Activated naive CD8-positive, alpha-beta T cell treated with anti-CD3 and anti-CD28 coated beads for 36 hours (primary cell): ENCODE measurements at places on chromosomes 13 and 19. TPM values are rescaled to one million over a fixed set of nuclear protein-coding genes. Genes with fewer than 3 reads are reported as not detected.

DNA sequence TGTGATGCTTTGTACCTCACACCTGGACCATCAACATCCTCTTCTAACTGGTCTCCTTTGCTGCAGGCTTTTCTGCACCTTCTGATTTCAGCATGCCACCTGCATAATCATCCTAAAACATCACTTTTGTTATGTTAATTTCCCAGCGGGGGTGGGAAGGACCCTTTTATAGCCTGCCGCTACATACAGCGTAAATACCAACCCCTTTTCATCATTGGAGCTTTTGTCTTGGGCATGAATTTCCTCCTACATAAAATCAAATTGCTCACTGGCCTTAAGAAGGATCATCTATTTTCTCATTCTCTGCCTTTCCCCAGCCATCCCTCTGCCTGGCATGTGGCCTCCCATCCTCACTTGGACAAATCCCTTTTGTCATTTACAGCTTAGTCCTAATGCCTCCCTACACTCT lies 124.7 kb downstream of the RBM26 start:
- DNase-seq = no peak

GRCh38 chr13:44730099-44730498 lies 154.0 kb upstream of the TSC22D1 start:
- no peak for DNase-seq

F10 gene
- total RNA-seq = not detected

- DNase-seq = no peak
These were observed 1.2 kb upstream of the DCT start for GRCh38 chr13:94480672-94481145.

RFPL4AL1 gene
- not detected for total RNA-seq

- no peak for DNase-seq
These were observed 408.3 kb downstream of the KLF5 start for GRCh38 chr13:73467125-73467524.

KL gene
- total RNA-seq = 0.72 TPM

DNA sequence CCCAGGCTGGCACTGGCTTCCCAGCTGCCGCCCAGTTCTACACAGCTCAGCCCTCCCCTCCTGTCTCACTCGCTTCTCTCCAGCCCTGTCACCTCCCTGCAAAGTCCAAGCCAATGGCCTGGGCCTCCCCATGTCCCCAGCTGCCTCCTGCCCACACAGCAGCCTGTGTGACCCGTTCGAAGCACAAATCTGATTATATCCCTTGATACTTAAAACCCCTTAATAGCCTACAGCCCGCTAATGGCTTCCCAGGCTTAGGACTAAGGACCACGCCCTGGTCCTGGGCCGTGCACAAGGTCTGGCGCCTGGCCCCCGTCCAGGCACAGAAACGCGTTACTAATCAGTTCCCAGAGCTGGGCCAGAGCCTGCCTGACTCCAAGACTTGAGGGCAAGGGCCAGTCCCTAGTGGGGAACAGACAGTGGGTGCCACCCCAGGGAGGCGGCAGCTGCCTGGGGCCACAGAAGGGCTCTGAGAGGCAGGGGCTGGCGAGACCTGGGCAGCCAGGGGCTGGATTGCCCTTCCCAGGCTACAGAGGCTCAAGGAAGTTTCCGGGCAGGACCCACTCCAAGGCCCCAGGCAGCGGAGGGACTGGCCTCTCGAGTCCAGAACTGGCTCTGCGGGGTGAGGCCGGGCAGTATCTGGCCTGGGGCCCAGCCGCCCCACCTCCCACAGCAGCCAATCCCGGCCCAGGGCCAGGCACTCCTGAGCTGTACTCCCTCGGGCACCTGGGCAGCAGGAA lies 10.4 kb downstream of the XAB2 start:
- DNase-seq = no peak

GRCh38 chr13:104683789-104684188 lies 1617.6 kb upstream of the SLC10A2 start:
- DNase-seq = no peak

TPRX2 gene
- not detected for total RNA-seq

GRCh38 chr19:17325881-17326594 lies 8.6 kb downstream of the ANO8 start:
- no peak for DNase-seq

CDC42EP5 gene
- total RNA-seq = 0.34 TPM

DNA sequence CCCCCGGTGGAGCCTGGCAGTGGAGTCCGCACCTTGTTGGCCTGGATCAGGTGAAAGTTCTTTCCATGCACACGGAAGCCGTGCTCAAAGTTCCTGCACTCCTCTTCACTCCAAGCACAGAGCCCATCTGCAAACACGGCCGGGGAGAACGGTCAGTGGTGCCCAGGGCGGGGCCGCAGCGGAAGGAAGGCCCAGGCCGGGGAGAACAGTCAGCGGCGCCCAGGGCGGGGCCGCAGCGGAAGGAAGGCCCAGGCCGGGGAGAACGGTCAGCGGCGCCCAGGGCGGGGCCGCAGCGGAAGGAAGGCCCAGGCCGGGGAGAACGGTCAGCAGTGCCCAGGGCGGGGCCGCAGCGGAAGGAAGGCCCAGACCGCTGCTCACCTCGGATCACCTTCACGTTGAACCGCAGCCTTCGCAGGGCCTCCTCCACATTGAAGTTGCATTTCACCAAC lies 20.6 kb upstream of the PLPP2 start:
- no peak for DNase-seq

DNA sequence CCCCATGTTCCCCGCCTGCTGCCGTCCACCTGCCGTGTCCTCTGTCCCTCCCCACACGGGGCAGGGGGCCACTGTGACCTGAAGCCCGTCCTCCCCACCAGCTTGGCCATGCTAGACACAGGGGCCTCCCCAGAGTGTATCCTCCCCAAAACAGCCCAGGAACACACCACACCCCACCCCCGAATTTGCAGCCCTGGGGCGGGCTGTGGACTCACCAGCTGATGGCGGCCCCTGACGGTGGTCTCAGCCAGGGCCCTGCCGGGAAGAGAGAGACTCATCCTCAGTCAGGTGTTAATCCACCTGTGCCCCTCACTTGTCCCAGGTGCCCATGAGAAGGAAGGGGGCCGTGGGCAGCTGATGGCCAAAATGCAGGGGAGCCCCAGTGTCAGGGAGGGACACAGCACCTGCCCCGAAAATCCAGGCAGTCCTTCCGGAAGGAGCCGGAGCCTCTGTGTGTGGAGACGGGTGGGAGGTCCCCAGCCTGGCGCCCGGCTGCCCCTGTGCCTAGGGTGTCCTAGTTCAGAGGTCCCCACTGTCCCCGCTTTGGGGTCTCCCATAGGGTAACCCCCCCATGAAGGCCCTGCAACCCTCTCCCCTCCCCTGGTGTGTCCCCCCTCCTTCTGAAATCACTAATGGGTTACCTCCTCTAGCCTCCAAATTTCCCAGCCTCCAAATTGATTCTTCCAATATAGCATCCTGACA lies 39.3 kb upstream of the TCF3 start:
- no peak for DNase-seq
